Epithelial cell of proximal tubule (primary cell): ENCODE measurements at places on chromosomes 5 and 9. TPM values are rescaled to one million over a fixed set of nuclear protein-coding genes. Genes with fewer than 3 reads are reported as not detected.

GRCh38 chr9:76620996-76621395 lies 143.2 kb upstream of the PCA3 start:
- DNase-seq, result no peak

The NEUROG1 gene
- not detected in 2 replicates for total RNA-seq

DNA sequence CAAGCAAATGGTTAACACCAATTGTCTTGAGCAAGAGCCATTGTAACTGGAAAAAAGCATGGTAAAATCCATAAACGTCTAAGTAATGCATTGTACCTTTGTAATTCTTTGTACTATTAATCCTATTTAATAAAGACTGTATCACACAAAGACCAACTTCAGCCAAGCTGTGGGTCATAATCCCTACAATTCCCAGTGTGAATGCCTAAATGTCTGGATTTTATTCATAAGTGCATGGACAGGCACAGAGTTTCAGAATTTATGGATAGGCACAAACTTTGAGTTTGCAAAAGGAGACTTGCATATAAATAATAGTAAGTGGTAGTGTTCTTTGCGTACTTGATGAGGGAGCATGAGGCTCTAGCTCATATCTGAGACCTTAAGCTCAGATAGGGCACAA lies 1280.2 kb upstream of the WWC1 start:
- DNase-seq, result no peak

DNA sequence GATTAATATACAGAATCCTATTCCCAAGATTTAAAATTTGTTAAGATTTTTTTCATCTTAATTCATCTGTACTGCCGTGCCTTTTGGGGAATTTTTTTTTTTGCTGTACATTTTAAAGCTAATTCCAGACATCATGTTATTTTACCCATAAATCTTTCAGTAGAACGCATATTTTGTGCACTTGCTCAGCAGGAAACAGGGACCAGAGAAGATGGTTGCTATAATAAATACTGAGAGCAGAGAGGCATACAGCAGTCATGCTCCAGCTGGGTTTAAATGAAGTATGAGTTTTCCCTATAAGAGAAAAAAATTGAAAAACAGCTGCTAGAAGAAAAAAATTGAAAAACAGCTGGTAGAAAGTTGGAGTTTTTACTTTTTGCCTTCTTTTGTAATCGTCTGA lies 196.9 kb upstream of the PUM3 start:
- no peak for DNase-seq

GRCh38 chr5:56329652-56330051 lies 96.5 kb upstream of the ANKRD55 start:
- DNase-seq, result no peak

- DNase-seq, result no peak
Observed at GRCh38 chr5:180974612-180975315, 13.9 kb upstream of the BTNL3 start.

DNA sequence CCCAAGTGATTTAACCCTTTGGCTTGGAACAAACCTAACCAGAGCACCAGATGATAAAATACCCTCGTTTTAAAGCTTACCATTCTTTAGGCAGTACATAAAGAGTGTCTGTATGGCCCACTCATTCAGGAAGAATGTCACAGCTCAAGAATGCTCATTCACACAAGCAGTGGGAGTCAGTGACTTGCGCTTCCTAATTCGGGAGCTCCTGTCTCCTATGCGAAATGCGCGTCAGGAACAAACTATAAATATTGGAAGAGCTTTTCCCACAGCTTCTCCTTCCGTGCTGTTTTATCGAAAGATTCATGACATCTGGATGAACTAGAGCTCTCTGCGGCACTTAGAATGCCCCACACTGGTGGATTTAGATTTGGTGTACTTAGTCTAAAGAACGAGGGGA lies 66.6 kb downstream of the NTRK2 start:
- DNase-seq, result no peak

DNA sequence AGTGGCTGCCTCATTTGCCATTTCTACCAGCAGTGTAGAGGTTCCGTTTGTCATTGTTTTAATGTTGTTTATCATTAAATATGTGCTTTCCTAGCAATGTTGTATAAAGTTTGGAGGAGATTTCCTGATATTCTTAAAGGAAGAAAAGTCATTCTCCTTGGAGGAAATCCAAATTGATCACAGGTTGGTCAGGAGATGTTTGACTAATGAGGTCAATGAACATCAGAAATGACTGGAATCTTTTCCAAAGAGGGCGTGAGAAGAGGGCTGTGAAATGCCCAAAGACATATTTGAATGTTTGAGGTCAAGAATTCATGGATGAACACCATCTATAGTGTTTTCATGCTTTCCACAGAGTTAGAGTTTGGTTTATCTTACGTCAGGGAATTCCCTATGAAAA lies 471.3 kb downstream of the MAT2B start:
- no peak for DNase-seq

GRCh38 chr9:18396102-18396728 lies 77.7 kb upstream of the ADAMTSL1 start:
- no peak for DNase-seq

GRCh38 chr5:113757508-113757907 lies 244.0 kb downstream of the YTHDC2 start:
- DNase-seq, result no peak

The CAMK4 gene
- 3.9 and 5.1 TPM in 2 replicates for total RNA-seq

DNA sequence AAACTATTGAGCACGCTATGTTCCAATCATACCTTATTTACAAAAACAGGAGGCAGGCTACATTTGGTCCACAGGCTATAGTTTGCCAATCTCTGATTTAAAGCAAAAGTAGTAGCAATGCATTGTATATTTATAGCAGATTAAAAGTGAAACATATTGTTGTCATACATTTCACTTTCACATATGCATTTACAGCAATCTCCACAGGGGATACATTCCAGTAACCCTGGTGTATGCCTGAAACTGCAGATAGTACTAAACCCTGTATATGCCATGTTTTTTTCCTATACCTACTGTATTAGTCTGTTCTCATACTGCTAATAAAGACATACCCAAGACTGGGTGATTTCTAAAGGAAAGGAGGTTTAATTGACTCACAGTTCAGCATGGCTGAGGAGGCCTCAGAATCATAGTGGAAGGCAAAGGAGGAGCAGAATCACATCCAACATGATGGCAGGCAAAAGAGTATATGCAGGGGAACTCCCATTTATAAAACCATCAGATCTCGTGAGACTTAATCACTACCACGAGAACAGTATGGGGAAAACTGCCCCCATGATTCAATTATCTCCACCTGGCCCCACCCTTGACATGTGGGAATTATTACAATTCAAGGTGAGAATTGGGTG lies 5.9 kb upstream of the CSF1R start:
- DNase-seq, result no peak

GRCh38 chr5:170095646-170096045 lies 10.1 kb upstream of the FOXI1 start:
- DNase-seq, result no peak

GRCh38 chr5:74433255-74433895 lies 207.2 kb downstream of the ENC1 start:
- no peak for DNase-seq

DNA sequence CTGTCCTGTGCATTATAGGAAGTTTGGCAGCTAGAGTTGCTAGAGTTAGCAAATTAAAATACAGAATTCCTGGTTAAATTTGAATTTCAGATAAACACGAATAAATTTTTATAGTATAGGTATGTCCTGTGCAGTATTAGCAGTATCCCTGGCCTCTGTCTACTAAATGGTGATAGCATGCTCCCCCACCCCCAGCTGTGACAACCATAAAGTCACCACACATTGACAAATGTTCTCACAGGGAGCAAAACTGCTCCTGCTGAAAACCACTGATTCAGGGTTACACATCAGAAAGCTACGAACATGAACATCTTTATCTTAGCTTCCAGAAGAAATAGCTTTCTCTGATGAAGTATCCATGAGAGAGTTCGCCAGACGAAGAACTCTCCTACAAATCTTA lies 91.8 kb upstream of the CCDC112 start:
- no peak for DNase-seq

DNA sequence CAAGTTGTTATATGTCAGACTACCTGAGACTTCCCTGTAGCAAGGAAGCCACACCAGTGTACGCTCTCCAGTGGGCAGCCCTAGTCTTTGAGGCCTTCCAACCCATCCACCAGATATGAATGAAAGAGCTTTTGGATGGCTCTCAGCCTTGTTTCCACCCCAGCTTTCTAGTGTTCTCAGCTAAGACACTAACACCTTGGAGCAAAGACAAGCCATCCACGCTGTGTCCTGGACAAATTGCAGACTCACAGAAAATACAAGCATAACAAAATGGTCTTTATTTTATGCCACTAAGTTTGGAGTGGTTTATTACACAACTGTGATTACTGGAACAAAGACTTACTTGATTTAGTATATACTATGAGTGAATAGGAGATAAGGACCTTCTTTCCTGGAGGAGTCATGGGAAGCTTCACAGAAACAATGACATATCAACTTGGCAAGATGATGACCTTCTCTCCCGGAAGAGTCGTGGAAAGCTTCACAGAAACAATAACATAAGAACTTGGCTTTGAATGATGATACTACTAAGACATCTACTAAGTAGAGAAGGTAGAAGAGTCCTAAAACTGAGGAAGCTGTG lies 134.0 kb upstream of the VCAN start:
- DNase-seq, result no peak

The ARHGAP26 gene
- total RNA-seq, result 6.4 and 7.0 TPM in 2 replicates

The RELL2 gene
- total RNA-seq, result 3.3 and 10.3 TPM in 2 replicates

DNA sequence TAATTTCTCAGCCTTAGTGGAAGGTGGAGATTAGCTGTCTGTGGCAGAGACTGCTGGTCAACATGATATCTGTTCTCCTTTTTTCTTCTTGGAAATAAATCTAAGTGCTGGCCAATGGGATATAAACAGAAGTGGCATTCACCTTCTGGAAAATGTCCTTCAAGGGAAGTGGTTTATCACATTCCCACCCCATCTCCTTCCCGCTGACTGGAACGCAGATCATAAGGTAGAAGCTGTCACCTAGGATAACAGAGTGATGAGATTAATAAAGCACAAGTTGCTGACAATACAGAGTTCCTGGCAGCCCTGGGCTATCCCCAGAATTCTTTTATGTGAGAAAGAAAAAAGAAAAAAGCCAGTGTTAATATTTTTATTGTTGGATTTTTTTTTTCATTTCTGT lies 109.7 kb upstream of the OSMR start:
- DNase-seq, result no peak

The INSL4 gene
- total RNA-seq, result not detected in 2 replicates

DNA sequence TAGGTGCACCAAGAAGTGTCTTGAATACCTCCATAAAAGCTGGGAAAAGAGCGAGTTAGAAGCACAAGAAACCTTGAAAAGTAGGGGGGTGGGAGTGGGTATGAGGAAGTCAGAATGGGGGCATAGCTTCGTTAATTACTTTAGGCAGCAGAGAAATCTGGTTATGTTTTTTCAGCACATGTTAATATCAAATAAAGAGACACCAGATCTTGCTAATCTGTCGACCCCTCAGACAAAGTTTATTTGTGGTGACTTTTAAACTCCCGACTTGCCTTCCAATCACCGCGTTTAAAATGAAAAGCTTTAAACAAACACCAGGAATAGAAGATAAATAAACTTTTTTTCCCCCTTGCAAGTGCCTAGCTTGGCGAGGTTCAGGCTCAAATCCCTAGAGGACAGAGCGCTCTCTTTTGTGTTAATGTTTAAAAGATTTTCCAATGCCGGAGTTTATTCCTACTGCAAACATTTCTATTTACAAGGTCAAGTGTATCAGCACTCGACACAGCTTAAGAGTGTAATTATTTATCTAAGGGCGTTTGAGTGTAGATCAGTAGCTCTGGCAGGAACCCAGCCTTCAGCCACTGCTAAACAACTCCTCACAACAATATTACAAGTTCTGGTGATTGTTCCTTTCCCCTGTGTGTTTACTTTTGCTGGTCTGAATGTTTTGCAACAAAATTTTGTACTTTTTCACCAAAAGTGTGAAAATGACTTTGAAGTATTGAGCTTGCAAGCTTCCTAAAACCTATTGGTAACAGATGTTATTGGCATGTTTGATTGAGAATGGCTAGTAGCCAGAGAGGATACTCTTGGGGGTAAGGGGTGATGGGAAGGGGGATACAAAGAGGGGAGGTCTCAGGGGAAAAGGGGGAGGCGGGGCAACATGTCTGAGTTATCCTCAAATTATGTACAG lies 3.8 kb downstream of the GAS1 start:
- DNase-seq, result no peak

DNA sequence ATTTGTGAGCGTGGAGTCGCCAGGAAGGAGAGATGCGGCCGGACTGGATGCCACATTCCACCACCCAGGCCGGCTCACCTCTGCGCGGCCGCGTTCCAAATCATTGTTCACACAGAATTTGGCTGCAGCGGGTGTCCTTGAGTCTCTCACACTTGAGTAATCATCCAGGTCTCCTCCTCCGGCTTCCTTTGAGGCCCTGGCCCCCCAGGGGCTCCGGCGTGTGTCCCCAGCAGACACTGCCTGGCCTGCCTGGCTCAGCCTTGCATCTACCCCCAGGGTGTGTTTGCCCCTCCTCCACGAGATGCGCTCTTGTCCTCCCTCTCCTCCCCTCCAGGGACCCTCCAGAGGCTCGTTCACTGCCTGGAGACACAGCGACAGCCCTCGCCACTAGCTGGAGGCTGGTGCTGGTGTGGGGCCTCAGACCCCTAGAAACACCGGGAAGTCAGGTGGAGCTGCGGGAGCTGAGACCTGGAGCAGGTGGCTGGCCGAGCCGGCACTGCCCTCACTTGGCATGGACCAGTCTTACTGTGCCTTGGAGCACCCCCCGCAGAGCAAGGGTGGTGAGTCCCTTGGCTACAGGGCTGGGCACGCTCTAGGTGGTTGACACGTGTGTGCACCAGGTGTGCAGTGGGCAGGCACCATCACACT lies 7.0 kb upstream of the SLC9A3 start:
- no peak for DNase-seq
